ENCODE measurements at places on chromosomes 3 and 15. TPM values are rescaled to one million over a fixed set of nuclear protein-coding genes. Genes with fewer than 3 reads are reported as not detected.

DNA sequence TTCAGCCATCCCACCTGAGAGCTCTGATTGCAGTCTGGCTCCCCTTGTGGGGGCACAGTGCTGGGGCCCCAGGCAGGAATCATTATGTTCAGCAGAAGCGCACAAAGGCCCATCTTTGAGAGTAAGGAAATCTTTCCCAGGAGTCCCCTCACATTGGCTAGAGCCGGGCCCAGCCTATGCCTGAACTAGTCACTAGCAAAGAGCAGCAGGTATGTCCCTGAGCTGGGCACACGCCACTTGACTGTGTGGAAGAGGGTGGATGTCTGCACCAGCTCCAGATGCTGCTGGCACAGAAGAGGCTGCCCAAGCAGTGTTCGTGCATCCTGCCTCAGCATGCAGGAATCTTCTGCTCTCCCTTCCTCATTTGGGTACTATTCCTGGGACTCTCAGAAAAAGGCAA lies 26.3 kb downstream of the NR1I2 start:
- DNase-seq = no peak

DNA sequence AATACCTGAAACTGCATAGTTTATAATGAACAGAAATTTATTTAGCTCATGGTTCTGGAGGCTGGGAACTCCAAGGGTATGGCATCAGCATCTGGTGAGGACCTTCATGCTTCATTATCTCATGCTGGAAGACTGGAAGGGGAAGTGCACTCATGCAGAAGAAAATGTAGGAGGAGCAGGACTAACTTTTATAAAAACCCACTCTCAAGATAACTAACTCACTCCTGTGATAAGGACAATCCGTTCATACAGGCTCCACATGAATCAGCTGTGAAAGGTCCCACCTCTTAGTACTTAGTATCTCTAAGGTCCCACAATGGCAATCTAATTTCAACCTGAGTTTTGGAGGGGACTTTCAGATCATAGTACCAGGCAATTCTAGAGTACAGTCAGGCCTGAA lies 33.6 kb upstream of the APH1B start:
- no peak for DNase-seq

DNA sequence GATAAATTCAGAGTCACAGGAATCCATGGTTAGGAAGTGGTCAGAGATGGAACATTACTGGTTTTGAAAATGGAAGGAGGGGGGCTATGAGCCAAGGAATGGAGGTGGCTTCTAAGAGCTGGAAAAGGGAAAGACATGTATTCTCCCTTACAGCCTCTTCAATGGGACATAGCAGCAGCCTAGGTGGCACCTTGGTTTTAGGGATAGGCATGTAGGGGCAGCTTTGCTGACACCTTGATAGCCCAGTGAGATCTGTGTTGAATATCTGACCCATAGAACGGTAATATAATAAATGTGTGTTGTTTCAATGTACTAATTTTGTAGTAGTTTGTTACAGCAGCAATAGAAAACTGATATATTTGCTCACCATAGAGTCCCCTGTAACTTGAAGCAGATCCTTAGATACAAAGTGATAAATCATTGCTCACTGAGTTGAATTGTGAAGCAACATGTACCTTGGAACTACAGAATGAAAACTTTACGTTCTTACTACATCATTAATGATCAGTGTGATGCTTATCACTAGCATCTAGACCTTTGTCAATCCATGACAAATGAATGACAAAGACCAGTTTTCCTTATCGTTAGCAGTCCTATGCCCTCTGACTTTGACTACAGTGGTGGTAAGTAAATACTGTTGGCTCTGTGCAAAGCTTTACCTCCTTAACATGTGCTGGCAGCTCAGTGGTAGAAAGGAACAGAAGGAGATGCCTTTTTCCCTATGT lies 53.8 kb downstream of the TMEM45A start:
- no peak for DNase-seq

DNA sequence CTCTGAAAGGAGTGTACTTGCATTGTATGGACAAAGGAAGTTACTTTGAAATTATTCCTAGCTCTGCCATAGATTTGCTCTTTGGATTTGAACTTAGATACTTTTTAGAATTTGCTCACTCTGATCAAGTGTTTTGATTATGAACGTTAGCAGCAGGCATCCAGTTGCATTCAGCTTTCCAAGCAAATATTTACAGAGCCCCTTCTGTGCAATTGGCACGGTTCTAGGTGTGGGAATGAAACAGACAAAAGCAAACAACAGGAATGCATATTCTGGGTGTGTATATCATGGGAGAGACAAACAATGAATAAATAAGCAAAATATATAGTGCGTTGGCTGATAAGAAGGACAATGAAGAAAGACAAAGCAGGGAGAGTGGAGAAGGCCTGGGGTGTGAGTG lies 125.5 kb upstream of the ADAMTS9 start:
- DNase-seq = no peak

DNA sequence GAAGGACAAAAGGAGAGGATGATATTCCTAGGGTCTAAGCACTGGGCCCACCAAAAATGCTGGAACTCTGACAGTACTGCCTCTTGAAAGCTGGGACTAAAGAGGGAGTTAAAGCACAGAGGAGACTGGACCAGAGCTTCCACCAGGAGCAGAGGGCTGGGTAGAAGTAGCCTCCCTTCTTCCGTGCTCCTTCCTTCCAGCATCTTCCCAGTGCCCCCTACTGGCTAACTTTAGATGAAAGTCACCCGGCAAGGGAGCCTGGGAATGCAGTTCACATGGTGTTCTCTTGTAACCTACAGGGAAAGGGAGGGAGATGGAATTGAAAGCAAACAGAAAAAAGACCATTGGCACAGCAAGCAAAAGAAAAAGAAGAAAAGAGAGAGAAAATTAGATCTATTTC lies 106.1 kb upstream of the COL8A1 start:
- DNase-seq = no peak

DNA sequence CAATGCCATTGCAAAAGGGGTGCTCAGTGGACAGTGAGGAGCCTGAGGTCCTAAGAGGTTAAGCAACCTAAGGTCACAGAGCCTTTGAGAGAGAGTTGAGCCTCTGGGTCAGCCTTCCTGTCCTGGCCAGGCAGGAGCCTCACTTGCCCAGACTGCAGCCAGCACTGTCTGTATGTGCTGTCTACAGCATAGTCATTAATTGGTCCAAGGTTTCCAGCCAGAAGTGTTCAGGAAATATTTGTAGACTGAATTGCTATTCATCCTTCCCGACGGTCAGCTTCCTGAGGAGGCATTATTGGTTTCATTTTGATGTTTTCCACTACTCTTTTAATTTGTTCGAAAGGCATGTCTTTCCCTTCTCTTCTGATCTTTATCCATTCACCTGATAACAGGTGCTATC lies 8.1 kb downstream of the SEC13 start:
- DNase-seq = no peak

DNA sequence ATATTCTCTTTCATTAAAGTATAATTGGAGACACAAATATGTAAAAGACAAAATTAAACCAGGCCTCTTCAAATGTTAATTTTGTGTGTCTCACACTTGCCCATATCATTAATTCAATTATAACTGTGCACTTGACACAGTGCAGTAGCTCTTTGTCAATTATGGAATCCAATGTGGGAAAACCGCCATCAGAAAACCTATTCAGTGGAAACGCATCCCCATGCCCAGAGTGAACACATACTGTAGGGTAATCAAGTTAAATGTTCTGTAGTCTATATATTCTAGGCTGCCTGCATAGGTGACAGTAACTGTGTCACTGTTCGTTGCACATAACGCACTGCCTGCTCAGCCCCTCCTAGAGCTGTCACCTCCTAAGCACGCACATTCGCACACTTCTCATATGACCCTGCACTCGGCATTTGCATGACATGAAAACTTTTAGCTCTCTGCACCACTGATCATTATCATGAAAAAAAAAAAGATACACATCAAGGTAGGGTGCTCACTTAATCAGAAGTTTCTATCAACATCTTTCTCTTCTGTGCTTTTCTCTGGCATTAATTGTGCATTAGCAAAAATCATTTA lies 63.2 kb downstream of the MEIS2 start:
- no peak for DNase-seq

DNA sequence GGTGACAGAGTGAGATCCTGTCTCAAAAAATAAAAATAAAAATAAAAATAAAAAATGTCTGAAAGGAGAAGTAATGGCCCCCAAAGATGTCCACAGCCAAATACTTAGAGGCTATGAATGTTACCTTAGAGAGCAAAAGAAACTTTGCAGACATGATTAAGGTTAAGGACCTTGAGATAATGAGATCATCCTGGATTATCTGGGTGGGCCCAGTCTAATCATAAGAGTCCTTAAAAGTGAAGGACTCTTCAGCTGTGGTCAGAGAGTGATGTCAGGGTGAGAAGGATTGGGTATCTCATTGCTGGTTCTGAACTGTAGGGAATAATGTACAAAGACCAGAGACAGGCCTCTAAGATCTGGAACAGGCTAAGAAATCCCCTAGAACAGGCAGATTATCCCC lies 84.9 kb upstream of the POU1F1 start:
- no peak for DNase-seq

DNA sequence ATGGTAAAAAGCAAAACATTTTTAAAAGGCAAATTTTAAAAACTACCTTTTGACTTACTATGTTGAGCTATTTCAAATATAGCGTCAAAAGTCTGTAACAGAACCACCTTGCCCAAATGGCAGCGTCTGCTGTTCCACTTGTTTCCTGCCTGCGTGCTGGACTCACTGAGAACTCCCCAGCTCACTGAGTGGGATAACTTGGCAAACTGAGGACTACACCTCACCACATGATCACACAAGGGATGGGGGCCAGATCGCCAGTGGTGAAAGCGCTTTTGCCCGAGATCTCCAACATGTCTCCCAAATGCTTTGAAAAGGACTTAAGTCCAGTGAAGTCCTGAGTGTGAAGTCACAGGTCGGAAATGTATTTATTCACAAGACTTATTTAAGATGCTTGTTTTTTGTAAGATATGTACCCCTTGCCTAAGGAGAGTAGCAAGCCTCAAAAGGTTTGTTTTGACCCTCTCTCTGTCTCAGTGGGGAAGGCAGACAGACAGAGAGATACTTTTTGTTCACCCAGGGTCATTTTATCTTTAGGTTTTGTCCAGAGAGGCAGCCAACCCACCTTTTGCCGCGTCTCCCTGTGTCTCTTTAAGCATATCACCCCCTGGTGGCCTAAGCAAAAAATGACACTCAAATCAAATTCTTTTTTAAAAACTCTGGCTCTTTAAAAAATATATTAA lies 192.6 kb downstream of the PDZRN3 start:
- no peak for DNase-seq

DNA sequence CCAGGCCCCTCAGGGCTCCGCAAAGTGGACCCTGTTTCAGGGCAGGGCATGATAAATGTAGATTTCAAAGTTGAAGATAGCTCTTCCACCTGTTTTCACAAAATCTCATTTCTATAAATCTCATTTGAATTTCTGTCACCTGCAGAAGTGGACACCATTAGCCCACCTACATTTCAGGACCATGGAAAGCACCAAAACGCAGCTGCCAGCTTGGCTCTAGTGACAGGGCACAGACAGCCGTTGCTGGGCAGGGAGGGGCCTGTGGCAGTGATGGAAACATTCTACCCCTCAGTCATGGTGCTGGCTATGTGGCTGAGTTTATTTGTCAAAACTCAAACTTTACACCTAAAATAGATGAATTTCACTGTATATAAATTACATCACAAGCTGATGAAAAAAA lies 40.4 kb downstream of the PRR23E start:
- DNase-seq = no peak

GRCh38 chr15:89198196-89198595 lies 23.2 kb downstream of the RLBP1 start:
- no peak for DNase-seq

DNA sequence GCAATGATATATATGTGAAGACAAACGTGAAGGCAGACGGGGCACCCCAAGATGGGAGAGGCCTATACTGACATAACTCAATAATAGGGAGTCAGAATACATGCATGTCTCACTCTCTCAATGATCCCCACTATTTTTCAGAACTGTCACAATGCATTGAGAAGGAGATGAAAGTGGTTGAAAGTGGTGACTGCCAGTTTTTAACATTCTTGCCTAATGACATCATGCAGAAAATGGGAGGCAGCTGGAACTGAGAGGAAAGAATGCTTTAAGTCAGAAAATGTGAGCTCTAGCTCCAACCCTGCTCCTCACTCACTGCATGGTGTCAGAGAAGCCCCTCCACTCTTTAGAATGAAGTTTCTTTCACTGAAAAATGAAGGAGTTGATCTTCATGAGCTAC lies 55.3 kb upstream of the P2RY1 start:
- no peak for DNase-seq

GRCh38 chr3:125395091-125395490 lies 20.0 kb upstream of the ZNF148 start:
- no peak for DNase-seq

- DNase-seq = no peak
Observed at GRCh38 chr3:22029480-22029879, 278.5 kb upstream of the ZNF385D start.

- no peak for DNase-seq
Observed at GRCh38 chr3:30006111-30006510, 600.3 kb upstream of the TGFBR2 start.

DNA sequence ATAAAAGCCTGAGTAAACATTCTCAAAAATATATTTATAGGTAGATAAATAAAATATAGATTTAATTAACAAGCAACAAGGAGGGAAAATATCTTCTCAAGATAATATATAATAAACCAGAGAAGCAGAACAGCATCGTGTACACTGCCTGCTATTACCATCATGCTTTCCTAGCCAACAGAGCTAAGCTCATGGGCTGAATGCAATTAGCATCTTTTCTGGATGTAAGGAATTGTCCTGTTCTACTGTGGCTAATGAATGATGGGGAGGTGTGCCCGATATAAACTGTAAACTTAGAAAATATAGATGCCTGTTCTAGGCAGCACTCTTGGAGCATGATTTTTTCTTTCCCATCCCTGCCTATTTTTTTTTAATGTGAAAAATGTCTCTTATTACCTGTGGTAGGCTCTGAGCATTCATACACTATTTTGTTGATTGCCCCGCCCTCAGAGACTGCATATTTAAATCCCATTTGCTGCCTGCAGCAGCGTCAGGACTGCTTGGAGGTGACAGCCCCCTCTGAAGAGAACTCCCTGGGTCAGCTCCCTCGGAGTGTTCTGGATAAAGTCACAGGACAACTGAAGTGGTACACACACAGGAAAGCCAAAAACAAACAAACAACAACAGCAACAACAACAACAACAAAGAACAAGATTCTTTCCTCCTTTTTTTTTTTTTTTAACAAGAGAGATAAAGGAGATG lies 312.3 kb downstream of the SATB1 start:
- DNase-seq = no peak

- no peak for DNase-seq
Observed at GRCh38 chr3:70754314-70754713, 441.9 kb upstream of the MDFIC2 start.

- no peak for DNase-seq
Observed at GRCh38 chr3:167808910-167809309, 73.4 kb downstream of the SERPINI1 start.

DNA sequence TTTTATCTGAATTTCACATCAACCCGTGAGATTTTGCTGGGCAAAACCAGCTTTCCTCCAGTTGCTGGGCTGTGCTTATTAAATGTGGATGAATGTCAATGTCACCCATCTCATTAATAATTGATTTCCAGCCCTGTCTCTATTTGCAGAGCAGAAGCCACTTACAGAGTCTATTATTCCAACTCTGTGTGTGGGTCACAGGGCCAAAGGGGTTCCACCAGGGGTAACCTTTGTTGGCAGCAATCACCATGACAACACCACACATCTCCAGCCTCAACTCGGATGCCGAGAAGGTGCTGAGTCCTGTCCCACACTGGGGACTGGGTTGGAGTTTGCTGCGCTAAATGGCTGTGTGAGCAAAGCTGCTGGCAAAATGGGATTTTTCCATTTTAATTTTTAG lies 51.1 kb upstream of the WNT5A start:
- DNase-seq = no peak

The SPINK8 gene
- not detected for total RNA-seq

The CRABP1 gene
- 11.5 TPM for total RNA-seq

The TMOD2 gene
- total RNA-seq = 11.5 TPM
